ENCODE measurements at places on chromosomes 4 and X.
A peak's percentile ranks its signal among the peaks of the same experiment; 100 is the strongest.

DNA sequence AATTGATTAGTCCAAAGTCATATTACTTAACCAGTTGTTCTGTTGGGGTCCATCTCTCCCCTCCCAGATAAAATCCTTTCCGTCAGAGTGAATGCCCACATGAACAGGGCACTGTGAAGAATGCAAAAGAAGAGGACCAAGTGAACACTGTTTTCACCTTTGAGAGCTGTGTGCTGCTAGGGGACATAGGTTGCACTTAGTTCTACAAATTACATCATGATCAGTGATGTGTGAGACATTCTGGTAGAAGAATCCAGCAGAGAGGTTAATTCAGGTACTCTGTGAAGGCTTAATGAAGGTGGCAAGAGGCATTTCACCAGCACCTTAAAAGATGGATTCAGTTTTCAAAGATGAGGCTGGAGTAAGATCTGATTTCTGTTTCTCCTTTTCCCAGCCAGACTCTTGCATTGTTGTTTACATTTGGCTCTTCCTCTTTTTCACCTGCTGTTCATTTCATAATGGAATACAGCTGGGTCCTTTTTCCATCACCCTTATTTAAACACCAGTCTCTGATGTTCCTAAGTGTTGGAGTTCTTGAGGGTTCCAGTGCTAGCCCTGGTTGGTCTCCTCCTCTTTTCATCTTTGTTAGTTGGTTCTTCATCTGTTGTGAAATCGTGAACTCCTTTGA is 10.9 kb downstream of the GAB1 start:
- no peak for DNase-seq

DNA sequence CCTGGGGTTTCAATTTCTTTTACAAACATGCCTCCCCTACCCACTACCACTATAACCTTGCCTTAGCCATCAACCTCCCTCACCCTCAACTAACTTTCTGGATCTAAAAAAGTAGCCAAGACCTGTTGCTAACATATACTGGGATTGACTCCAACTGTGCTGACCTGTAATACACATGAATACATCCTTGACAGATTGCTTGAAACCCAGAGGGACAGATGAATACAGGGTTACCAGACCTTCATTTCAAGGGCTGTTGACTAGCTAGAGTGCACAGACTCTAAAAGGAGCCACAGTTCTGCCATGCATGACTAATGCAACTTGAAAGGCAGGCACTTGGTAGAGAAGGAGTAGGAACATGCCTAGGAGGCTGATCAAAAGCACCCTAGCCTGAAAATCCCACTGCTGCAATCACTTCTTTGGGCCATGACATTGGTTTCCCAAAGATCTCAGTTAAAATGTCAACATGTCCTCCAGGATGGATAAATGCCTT is 121.0 kb downstream of the PCDH19 start:
- DNase-seq, result no peak

- DNase-seq, result no peak
Measured at GRCh38 chrX:152865232-152865920, 32.5 kb upstream of the ZNF185 start.

DNA sequence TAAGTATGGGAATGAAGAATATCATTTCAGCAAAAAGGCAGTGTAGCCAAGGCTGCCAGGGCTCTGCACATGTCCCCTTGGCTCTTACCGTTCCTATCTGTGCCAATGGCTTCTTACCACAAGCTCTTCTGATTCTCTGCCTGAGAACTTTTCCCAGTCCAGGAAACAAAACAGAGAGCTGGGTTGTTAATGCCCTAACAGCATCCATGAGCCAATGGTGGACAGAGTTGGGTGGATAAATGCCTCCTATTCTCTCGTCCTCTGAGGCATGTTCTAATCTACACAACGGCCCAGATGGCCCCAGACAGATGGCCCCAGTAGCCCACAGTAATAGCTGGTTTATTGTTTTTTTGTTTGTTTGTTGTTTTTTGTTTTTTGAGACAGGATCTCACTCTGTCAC is 28.0 kb downstream of the SCD5 start:
- DNase-seq, result peak; percentile 63

- no peak for DNase-seq
Measured at GRCh38 chr4:972651-973424, 531 bp downstream of the DGKQ start.

DNA sequence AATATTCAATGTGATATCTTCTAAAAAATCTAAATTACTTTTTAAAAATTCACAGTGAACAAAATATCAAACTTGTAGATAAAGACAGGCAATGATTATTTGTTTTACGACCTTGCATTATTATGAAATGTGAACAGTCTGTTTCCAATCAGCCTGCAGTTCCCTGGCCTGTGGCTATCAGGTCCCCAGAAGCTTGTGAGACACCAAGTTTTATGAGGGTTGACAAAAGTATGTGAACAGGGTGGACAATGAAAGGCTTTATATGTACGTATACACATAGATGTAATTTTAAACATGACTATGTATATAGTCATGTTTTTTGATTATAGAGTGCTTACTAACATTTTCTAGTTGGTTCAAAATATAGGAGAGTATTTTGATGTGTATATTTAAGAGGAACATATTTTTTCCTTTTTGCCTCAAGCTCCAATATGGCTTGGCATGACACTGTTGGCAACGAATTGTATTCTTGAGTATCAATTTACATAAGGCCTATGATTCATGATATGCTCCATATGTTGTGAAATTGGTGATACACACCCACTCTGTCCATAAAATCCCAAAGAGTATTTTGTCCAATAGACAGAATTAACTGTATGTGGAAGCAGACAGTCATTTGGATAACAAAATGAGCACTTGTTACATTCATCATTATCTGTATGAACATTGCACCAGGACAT is 55.7 kb downstream of the BTC start:
- no peak for DNase-seq

DNA sequence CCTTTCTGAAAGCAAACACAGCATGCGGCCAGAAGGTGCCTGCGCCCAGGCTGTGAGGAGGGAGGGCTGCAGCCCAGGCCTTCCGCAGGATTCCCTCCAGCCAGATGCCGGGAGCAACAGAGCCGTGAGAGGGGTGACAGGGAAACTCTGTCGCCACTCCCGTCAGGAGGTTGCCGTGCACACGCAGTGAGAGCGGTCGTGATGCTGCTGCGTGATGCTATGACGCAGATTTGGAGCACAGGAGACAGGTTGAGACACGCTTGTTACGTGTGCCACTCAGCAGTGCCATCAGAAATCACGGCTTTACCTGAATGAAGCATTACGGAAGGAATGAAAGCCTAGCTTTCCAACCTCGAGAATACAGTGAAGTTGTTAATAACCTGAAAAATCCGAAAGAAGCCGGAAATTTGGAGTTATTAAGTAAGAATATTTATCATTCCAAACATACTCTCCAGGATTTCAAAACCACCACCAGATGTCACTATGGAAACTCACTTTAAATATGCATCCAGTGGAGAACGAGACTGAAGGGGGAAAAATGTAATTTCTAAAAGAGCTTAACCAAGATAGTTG is 54.4 kb downstream of the FAT1 start:
- no peak for DNase-seq

DNA sequence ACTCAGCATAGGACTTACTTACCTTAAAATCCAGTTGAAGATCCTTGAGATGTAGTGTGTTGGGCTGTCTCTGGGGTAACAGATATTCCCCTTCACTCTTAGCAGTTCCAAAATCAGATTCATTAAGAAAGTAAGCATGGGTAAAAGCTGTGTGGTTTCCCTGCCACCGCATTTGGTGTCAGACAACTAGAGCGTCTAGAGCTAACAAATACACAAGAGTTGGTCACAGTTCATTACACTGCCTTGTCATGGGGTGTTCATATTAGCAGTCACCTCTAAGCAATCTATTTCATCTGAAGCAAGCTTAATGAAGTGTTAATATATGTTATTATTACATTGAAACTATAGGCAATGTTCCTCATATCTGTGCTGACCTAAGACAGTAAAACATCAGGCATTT is 342.8 kb downstream of the PPARGC1A start:
- DNase-seq, result no peak
